ENCODE measurements at places on chromosomes 6 and 20. TPM values are rescaled to one million over a fixed set of nuclear protein-coding genes. Genes with fewer than 3 reads are reported as not detected.

The HLA-DPB1 gene
- 240 TPM for polyA plus RNA-seq

The SAMD10 gene
- 6.8 TPM for polyA plus RNA-seq

The ZNF322 gene
- polyA plus RNA-seq = 9.1 TPM

The NRSN1 gene
- not detected for polyA plus RNA-seq

GRCh38 chr20:8156235-8157079, 24.4 kb downstream of the PLCB1 start:
- no peak for DNase-seq

DNA sequence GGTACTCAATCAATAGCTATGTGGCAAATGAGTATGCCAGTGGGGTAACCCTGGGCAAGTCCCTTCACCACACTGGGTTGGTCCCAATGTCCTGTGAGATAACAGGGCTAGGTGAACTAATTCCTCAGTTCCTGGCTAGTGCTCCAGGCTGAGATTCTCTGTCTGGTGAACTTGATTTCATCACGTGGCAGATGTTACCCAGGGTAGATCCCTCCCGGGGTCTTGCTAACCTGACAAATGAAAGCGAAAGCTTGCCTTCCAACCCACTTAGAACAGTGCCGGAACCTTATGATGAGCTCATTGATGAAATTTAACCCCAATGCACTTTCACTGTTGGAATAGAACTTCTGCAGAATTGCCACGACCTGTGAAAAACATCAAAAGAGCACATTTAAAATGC, 6.6 kb upstream of the ANKRD60 start:
- DNase-seq = no peak

- DNase-seq = no peak
These were observed 84.8 kb upstream of the ZNF217 start for GRCh38 chr20:53678315-53678989.

- DNase-seq = no peak
These were observed 1.9 kb upstream of the C20orf204 start for GRCh38 chr20:64033981-64034493.

- no peak for DNase-seq
These were observed 239.2 kb upstream of the DEFB112 start for GRCh38 chr6:50288881-50289280.

DNA sequence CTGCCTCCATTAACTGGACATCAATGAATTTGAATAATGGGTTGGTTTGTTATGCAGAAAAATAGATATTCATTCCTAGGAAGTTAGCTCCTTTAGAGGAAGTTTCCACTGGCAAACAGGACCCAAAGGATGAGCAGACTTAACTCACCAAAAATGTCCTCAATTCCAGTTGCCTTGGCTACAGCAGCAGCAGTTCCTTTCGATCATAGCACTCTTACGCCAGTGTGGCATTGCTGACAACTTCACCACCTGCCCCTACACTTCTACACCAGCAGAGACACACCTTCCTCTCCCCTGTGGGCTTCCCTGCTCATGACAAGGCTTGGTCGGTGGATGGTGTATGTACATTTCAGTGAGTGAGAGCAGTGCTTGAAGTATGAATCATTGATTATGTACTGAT, 532.8 kb downstream of the QKI start:
- DNase-seq = no peak

DNA sequence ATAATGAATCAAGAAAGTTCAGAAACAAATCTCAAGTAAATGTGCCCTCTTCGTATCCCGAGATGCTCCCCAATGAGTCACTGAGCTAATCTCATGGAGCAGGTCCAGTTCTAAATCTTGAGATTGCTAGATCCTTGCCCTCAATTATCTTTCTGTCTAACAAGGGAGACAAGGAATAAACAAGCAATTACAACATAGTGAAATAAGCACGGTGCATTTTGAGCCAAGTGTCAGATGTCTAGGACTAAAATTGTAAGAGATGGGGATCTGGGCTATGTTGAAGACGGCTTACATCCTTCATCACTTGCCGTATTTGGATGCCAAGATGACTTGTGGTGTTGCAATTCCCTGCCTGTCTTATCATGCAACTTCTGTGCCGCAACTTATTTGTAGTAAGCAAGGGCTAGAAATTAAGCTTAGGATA, 56.5 kb upstream of the ADGRF1 start:
- DNase-seq = peak; percentile 97

DNA sequence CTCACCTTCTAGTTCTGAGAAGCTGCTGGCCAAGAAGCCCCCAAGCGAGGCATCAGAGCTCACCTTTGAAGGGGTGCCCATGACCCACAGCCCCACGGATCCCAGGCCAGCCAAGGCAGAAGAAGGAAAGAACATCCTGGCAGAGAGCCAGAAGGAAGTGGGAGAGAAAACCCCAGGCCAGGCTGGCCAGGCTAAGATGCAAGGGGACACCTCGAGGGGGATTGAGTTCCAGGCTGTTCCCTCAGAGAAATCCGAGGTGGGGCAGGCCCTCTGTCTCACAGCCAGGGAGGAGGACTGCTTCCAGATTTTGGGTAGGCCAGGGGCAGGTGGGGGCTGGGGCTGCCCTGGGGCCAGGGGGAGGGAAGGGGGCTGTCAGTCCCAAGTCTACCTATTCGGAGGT, 2.3 kb downstream of the MYLK2 start:
- DNase-seq = no peak

Measured in lung (tissue), 17 donors.